ENCODE measurements at places on chromosomes 7 and 10.

DNA sequence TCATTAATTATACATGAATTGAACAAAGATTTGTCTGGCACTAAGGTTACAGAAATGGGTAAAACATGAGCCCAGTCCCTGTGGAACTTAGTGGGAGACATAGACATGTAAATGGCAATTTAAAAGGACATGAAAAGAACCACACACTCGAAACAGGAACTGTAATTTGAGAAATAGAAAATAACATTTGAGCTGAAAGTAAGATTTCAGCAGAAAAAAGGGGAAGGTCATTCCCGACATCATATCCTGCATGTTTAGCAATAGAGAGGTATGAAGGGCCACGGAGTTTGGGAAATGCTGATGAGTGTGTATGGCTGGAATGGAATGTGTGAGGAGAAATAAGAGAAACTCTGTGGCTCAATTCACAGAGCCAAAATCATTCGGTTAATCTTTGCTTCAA, 175.4 kb upstream of the AHR start:
- no peak for DNase-seq

- no peak for DNase-seq
Observed at GRCh38 chr7:123905714-123906113, 19.3 kb upstream of the SPAM1 start.

DNA sequence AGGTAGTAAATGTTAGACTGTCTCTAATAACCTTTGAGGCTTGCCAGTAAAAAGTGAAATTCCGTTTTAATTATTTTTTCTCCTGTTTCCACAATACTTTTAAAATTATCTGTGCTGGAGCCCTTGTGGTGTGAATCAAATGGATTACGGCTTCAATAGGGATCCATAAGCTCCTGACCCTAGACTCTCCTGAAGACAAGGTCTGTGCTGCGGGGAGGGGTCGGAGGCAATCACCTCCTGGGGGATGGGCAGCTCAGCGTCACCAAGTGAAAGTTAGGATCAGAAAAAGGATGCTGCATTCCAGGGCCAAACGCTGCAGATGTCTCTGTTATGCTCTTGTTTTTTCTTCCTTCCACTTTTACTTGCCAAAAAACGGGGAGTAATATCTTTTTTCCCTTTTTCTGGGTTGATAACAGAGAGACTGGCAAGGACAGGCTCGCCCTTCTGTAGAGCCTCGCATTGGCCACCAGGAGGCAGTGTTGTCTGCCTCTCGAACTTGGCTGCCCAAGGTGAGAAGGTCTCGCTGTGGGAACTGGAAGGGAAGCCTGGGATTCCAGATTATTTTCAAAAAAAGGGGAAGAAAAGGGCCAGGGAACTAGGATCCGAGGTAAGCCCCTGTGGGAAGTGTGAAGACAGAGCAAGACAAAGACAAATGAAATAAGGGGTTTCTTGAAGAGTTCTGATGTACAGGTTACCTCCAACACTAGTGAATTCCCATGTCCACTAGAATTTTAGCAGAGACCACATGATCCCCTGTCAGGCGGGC, 621.9 kb downstream of the ACTR3B start:
- peak; percentile 24 for DNase-seq

- DNase-seq: peak; percentile 7
Observed at GRCh38 chr7:149284343-149284742, 22.3 kb downstream of the ZNF783 start.

DNA sequence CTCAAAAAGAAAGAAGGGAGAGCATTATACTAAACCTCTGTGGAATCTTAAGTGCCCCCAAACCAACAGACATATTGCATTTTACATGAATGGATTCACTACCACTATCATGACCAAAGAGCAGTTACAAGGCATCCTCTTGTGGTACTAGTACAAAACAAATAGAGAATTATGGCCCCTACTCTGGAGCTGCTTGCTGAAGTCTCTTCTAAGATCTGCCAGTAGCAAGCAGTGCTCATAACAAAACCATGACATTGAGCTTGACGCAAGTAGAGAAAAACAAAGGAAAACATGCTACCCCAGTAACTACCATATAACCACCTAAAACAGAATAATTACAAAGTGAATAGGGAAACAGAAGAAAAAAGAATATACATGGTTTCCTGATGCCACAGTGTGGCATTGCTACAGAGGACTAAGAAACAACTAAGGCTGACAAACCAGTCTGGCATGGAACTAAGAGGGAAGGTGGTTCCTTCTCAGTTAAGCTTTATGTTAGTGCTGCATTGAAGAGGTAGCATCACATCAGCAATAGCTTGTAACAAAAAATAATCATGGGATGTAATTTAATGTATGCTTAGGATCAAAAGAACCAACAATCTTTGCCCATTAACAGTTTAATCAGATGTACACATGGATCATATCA, 150.2 kb upstream of the AGR3 start:
- no peak for DNase-seq

GRCh38 chr7:128404886-128405470, 4.8 kb downstream of the IMPDH1 start:
- DNase-seq: no peak

- DNase-seq: no peak
Observed at GRCh38 chr7:52592698-52593097, 442.7 kb upstream of the POM121L12 start.

GRCh38 chr7:43876241-43876640, 6.9 kb upstream of the MRPS24 start:
- DNase-seq: no peak

GRCh38 chr10:29784175-29784773, 149.5 kb upstream of the SVIL start:
- no peak for DNase-seq

GRCh38 chr10:97838091-97838490, 11.6 kb upstream of the GOLGA7B start:
- no peak for DNase-seq

GRCh38 chr10:58721601-58722281, 209.1 kb downstream of the BICC1 start:
- no peak for DNase-seq

DNA sequence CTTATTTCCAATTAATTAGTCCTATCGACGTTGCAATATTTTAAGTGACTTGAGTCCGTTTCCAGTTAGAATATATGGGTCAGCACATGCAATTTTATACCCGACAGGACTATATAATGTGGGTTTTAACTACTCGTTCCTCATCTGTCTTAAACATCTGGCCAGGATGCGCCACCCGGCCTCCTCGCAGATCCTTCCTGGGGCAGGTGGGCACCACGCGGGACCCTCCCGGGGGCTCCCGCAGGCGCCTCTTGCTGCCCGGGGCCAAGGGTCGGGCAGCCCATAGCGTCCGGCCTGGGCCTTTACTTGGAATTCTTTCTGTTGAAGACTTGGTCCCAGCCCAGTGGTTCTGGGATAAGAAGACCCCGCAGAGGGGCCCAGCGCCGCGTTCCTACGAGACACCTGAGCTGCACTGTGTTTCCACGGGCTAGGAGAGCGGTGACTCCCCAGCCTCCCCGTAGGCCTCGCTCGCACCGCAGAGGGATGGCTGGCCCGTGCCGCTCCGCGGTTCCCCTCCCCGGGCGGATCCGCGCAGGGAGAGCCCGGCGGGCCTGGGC, 10.1 kb upstream of the MNX1 start:
- no peak for DNase-seq

DNA sequence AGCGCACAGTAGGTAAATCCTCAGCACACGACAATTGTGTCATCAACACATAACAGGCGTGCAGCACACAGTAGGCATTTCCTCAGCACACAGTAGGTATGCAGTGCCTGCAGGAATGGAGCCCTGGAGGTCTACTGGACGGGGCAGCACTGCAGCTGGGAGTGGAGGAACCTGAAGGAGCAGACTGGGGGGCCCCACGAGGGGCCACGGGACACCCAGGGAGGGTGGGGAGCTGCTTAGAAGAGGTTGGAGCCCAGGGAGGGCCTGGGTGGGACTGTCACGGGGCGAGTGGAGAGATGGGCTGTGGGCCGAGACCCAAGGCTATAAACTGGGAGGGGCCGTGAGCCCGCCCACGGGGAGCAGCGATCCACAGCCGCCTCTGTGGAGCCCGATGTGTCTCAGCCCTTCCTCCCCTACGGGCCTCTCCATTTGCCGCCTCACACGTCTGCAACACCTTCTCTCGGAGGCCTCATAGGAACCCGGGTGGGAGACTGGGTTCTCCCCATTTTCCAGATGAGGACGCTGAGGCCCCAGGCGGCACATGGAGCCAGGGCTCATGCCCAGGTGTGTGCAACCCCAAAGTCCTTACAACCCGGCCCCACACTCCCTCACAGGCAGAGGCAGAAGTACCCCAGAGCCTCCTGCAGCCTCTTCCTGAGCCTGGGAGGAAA, 101.5 kb downstream of the MICALL2 start:
- DNase-seq: no peak

DNA sequence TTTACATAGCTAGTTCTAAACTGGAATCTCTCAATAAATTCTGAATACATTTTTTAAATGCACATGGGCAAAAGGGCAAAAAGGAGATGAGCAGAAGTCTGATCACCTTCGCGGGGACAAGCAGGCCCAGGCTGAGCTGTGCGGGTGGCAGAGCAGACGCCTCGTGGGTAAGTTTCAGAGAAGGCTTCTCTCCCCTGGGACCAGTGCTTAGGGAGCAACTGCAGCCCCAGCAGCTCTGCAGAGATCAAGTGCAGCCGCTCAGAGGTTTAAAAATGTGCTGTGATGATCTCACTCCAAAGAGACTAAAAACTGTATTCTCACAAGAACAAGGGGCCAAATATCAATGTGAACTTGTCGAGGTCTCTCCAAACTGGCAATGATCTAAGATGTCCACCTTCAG, 264.3 kb upstream of the RNF32 start:
- no peak for DNase-seq

All from small intestine (tissue), 16 donors.